ENCODE measurements at places on chromosomes 3 and 15. TPM values are rescaled to one million over a fixed set of nuclear protein-coding genes. Genes with fewer than 3 reads are reported as not detected.

GRCh38 chr3:24377218-24377993, 117.2 kb downstream of the THRB start:
- H3K27ac ChIP-seq = no peak overlapping the region
- H3K4me3 ChIP-seq = no peak overlapping the region
- H3K36me3 ChIP-seq = no peaks in the 10 kb centered on the region
- no peak for DNase-seq

GRK7 gene
- not detected for total RNA-seq

GRCh38 chr3:13119471-13120220, 46.4 kb upstream of the IQSEC1 start:
- no peaks in the 10 kb centered on the region for H3K4me1 ChIP-seq
- no peak overlapping the region for H3K4me3 ChIP-seq
- H3K27me3 ChIP-seq = no peaks in the 10 kb centered on the region
- no peak overlapping the region for H3K27ac ChIP-seq
- H3K36me3 ChIP-seq = no peaks in the 10 kb centered on the region

MAP6D1 gene
- total RNA-seq = 10.8 TPM

GRCh38 chr3:9473496-9474065, 76.2 kb downstream of the SETD5 start:
- H3K4me1 ChIP-seq = no peaks in the 10 kb centered on the region
- H3K27me3 ChIP-seq = no peaks in the 10 kb centered on the region
- no peak overlapping the region for H3K4me3 ChIP-seq
- no peak for DNase-seq

NR2F2 gene
- total RNA-seq = not detected

P2RY1 gene
- not detected for total RNA-seq

DNA sequence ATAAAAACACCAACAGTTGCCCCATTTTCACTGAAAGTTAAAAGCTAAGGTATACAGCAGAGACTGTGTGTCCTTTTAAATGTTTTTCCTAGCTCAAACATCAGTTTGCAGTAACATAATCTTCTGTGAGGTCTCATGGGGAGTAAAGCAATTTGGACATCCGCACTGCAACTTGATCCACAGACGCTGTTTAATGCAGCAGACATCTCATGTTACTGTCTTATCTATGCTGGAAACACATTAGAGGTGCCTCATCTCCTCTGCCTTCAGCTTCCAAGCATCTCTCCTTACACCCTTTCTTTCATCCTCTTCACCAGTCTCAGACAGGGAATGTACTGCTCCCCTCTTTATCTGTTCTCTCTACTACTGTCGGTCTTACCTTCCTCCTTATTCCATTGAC, 53.7 kb upstream of the ATP11B start:
- H3K4me3 ChIP-seq = no peak overlapping the region
- no peak for DNase-seq
- H3K27ac ChIP-seq = no peak overlapping the region
- peaks cover 9% of the 10 kb centered on the region for H3K4me1 ChIP-seq
- H3K27me3 ChIP-seq = no peaks in the 10 kb centered on the region

All from Karpas-422 (cell line).